Activated CD4-positive, alpha-beta T cell treated with anti-CD3 and anti-CD28 coated beads, Interleukin-2, Interleukin-6, amounts not matched to agents 100 ng/mL and 50 ng/mL, durations not matched to agents 16 hours and 8 hours (primary cell): ENCODE measurements at places on chromosomes 12 and 14.

GRCh38 chr14:44462381-44462780 lies 44.7 kb downstream of the FSCB start:
- DNase-seq, result no peak

GRCh38 chr12:90611891-90612290 lies 343.1 kb downstream of the CCER1 start:
- DNase-seq, result no peak

GRCh38 chr12:69894800-69895383 lies 69.9 kb downstream of the MYRFL start:
- no peak for DNase-seq

GRCh38 chr12:55724226-55724939 lies 4.2 kb downstream of the RDH5 start:
- DNase-seq, result peak; percentile 76

GRCh38 chr12:14880890-14881453 lies 4.7 kb downstream of the MGP start:
- DNase-seq, result no peak
